ENCODE measurements at places on chromosomes 2 and 18. TPM values are rescaled to one million over a fixed set of nuclear protein-coding genes. Genes with fewer than 3 reads are reported as not detected.
A peak's percentile ranks its signal among the peaks of the same experiment; 100 is the strongest.

CRYBA2 gene
- total RNA-seq = not detected

RAMP1 gene
- total RNA-seq = 12.4 TPM

UGT1A6 gene
- total RNA-seq = not detected

POU3F3 gene
- not detected for total RNA-seq

REG3A gene
- not detected for total RNA-seq

ASB18 gene
- total RNA-seq = not detected

CD207 gene
- not detected for total RNA-seq

RAPGEF4 gene
- not detected for total RNA-seq

LRATD1 gene
- total RNA-seq = not detected

DOK6 gene
- total RNA-seq = not detected

PFN4 gene
- 0.66 TPM for total RNA-seq

GRCh38 chr2:37283207-37283606 is 41.4 kb downstream of the PRKD3 start:
- DNase-seq = no peak

DNA sequence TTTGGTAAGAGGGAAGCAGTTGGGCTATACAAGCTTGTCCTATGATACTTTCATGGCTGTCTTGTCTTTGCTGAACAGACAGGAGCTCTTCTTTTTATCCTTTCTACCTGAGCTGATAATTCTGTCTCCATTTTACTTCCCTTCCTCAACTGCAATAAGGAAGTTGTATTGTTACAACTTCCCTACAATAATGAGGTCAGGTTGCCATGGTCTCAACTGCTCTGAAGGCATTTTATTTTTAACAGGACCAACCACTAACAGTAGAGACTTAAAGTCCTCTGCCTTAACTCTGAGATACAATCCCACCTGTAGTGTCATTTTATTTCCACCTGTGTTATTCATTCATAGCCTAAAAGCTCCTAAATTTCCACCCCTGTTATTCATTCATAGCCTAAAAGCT is 118.6 kb upstream of the PGAP1 start:
- DNase-seq = no peak

- no peak for DNase-seq
Observed at GRCh38 chr18:39191058-39191457, 1625.5 kb upstream of the CELF4 start.

GRCh38 chr2:151071382-151071781 is 190.3 kb downstream of the RBM43 start:
- no peak for DNase-seq

DNA sequence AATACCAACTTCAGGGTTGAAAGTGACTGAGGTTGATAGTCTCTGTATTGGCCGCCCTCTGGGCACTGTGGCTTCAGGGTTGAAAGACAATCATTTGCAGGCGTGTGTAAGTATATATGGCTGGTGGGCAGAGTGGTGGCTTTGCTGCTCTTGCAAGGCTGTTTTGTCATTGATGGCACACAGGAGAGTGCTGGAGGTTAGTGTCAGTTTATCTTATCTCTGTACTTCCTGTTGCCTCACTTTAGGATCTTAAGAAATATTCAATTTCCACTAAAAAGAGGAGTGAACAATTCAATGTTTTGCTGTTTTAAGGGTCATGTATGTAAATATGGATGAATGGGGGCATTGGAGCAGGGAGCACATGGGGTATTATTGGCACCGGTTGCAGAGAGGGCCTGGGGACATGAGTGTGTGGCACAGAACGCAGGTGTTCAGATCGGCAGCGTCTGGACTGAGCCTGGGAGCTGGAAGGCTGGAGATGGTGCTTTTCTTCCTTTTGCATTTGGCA is 51.5 kb downstream of the NCK2 start:
- DNase-seq = peak; percentile 36

- DNase-seq = no peak
Observed at GRCh38 chr18:48767090-48767690, 183.6 kb downstream of the SMAD7 start.

GRCh38 chr2:2696325-2696724 is 365.2 kb upstream of the MYT1L start:
- no peak for DNase-seq

- DNase-seq = no peak
Observed at GRCh38 chr2:43393918-43394317, 167.5 kb upstream of the ZFP36L2 start.

DNA sequence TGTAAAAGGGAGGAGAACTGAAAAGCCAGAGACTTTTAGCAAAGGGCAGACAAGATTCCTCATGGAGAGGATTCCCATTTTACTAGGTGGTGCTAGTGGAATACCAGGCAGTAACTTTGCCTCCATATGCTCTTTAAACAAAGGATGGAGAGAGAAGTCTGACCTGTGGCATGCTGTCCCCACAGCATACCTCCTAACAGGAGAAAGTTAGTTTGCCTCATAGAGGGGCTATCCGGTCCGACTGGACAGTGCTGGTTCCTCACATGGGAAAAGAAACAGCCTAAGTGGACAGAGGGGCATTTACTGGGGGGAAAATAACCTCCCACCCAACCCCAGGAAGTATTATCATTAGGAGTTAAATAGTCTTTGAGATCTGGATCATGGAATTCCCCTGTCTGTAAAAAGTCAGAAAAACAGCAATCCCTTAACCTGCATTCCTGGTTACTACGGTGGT is 31.6 kb upstream of the GMCL1 start:
- no peak for DNase-seq

GRCh38 chr18:49041435-49042245 is 90.9 kb upstream of the SMAD7 start:
- DNase-seq = peak; percentile 54

GRCh38 chr18:79378536-79379250 is 17.0 kb upstream of the NFATC1 start:
- peak; percentile 88 for DNase-seq

DNA sequence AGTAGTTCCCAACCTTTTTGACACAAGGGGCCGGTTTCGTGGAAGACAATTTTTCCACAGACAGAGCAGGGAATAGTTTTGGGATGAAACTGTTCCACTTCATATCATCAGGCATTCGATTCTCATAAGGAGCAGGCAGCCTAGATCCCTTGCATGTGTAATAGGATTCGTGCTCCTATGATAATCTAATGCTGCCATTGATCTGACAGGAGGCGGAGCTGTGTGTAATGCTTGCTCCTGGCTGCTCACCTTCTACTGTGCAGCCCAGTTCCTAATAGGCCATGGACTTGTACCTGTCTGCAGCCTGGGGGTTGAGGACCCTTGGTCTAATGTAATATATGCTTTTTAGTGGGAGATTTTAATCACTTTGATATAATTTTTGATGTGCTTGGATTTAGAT is 188.7 kb upstream of the KLHL14 start:
- no peak for DNase-seq

DNA sequence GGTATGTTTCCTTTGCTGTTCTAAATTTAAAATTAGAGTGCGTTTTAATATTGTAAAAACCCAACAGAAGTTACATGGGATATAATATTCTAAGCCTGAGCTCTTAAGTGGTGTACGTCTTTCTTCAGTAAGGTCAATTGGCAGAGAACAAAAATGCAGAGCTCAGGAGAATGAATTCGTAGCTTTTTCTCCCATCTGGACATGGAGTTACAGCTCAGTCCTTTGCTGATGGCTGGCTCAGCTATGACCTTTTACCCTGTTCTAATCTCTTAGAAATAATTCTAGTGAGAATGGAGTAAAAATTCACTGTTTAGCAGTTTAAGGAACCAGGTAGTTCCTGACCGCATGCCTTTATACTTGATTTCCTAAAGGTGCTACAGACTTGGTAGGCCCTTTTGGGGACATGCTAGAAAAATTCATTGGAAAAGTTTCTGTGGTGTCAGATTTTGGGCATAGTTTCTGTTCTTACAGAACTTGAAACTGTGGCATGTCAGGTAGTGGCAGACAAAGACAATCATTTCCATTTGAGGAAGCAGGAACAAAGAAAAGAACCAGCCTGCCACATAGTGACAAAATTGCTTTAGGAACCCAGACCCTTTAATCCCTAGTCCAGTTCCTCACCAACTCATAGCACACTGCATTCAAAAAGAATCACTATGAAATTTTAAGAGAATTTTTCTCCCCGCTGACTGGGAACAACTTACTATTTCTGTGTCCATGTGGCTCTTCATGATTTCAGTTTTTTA is 566.8 kb upstream of the ZNF804A start:
- no peak for DNase-seq

DNA sequence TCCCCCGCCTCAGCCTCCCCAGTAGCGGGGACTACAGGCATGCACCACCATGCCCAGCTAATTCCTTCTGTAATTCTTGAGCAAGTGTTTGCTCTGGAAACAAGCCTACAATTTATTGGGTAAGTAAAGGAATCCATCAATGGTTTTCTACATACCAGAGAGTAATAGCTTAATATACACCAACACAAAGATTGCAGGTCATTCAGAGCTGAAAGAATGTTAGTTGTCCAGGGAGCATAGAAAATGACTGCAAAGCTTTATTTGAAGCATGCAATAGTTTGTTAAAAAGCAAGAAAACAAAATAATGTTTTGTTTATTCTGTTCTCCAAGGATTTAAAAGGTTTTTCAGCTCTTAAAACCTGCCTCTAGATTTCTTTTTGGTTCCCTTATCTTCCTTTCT is 5.6 kb downstream of the IDH1 start:
- no peak for DNase-seq

- DNase-seq = no peak
Observed at GRCh38 chr2:238448031-238448955, 21.6 kb downstream of the ASB1 start.

- no peak for DNase-seq
Observed at GRCh38 chr2:213216461-213216860, 65.0 kb upstream of the IKZF2 start.

DNA sequence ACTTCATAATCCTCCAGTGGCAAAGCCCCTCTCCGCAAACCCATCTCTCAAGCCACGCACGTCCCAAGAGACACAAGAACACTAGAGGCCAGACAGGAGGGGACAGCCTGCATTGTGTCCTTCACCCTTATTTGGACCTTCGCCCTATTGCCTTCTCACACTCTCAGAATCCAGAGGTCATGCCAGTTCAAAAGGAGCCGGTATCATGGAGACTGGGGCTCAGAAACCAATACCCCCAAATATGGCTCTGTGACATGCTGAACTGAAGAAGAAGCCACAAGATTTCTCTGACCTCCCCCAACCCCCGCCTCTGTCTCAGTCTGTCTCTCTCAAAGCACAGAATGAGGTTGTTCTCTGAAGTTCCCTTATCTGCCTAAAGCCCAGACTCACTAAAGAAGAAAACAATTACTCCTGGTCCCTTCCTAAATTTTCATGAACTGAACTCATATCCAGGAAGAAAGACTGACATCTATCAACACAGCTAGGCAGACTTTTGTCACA is 19.2 kb upstream of the SPATA3 start:
- DNase-seq = no peak

DNA sequence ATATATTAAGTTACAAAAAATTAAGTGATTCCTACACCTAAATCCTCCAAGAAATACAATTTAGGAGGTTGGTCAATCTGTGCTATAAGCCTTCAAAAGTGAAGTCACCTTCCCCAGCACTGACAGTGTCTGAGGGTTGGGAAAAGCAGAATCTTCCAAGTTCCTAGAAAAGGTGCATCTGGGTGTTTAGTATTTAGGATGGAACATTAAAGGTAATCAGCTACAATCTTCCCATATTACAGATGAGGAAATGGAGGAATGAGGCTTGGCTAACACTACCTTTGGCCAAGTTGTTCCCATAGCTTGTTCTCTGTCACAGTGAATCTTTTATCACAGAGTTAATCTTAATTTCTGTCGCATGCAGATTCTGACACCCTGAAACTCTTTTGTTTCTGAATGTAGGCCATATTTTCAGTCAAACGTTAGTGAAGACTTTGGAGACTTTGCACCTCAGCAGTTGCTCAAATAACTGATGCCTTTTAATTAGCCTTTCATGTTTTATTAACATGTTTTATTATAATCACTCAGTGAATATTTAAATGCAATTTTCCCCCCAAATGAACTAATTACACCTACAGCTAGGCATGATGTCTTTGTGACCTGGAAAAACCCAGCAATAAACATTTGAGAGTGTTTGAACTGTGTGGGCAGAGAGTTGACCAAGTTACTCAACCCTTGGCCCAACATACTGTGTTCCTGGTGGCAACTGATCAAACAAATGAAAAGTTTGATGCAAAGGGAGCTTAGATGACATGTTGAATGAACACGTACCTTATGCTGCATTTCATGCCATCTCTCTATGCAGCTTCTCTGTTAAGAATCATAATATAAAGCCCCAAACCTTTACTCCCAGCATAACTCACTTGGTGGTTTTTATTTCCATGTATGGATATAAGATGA is 17.6 kb downstream of the FN1 start:
- no peak for DNase-seq

- peak; percentile 6 for DNase-seq
Observed at GRCh38 chr2:57907411-57907810, 139.2 kb upstream of the VRK2 start.

DNA sequence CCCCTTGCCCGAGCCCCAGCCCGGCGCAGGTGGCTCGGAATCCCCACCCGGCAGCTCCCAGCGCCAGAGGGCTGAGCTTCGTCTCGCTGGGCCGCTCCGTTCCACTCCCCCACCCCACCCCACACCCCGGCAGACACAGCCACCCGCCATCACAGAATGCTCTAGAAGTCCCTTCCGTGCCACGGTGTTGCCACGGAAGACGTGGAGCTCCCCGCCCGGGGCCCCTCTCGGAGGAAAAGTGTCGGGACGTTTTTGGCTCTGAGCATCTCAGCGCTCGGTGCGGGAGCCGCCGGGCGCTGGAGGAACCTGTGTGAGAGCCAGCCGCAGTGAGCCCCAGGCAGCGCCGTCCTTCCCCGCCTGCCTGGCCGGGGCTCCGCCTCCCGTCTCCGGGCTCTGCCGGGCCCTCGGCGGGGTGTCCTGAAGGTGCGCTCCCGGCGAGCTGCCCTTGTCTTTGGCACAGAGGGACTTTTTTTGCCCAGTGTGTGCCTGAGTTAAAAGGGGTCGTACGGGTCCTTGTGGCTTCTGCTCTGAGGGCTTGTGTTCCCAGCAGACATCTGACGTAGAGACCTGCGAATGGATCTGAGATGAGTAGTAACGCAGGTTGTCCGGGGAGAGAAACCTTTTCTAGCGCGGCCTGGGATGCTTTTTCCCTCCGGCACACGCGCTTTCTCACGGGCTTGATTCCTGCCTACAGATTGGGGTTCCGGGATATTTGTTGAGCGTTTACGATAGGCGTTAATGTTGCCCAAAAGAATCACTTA is 1.8 kb downstream of the ZCCHC2 start:
- peak; percentile 80 for DNase-seq

- DNase-seq = no peak
Observed at GRCh38 chr2:186575856-186576255, 14.0 kb upstream of the ITGAV start.

- peak; percentile 36 for DNase-seq
Observed at GRCh38 chr18:59272891-59273758, at the start of gene RAX. RAX (minus strand) TSS chr18:59273454; CDS start chr18:59273206, 248 bp downstream.

Measured in B cell (primary cell).